ENCODE measurements at places on chromosomes 5 and 9. TPM values are rescaled to one million over a fixed set of nuclear protein-coding genes. Genes with fewer than 3 reads are reported as not detected.

- peak; percentile 43 for DNase-seq
Observed at GRCh38 chr9:68690088-68690487, 15.0 kb upstream of the PIP5K1B start.

The PCDHB2 gene
- 0.23 TPM for total RNA-seq

- DNase-seq, result no peak
Observed at GRCh38 chr9:104820336-104820735, 56.4 kb downstream of the NIPSNAP3B start.

The WNT8A gene
- total RNA-seq, result not detected

- DNase-seq, result peak; percentile 20
Observed at GRCh38 chr9:127283917-127284497, 19.4 kb downstream of the GARNL3 start.

GRCh38 chr9:114551750-114552685 lies 35.6 kb upstream of the ATP6V1G1 start:
- DNase-seq, result peak; percentile 86

- DNase-seq, result no peak
Observed at GRCh38 chr5:37834542-37835379, 5.1 kb downstream of the GDNF start.

The ANXA2R gene
- 6.6 TPM for total RNA-seq

DNA sequence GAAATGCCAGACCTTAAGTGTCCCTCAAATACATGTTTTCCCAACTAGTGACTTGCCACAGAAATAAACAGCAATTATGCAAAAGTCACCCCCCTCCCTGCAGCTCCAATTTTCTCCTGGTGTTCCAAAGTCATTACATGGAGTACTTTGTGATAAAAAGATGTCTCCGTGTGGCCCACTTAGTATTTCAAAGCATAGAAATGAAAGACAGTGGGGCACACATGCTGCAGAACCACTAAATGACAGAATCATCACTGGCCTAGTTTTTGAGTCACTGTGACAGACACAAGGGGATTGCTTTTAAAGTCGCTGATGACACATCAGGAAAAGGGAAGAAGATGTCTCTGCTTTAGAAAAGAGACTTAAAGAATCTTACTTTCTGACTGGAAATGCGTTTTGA lies 323.4 kb downstream of the PSAT1 start:
- DNase-seq, result no peak

The ENHO gene
- not detected for total RNA-seq

DNA sequence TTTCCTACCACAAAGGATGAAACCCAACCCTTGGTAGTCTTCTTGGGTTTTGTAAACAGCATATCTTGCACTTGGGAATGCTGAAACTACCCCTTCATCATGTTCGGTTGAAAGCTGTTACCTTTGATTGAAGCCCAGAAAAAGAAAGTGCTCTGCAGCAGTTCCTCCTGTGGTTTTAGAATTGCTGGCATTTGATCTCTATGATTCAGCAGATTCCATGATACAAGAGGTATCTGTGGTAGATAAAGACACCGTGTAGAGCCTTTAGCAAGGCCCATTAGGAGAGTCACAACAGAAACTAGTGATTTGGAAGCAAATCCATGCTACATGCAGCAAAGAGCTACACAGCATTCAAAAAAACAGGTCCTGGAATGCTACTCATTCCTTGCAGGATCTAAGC lies 557.0 kb downstream of the TLE1 start:
- no peak for DNase-seq

Data from endothelial cell of umbilical vein (primary cell).